ENCODE measurements at places on chromosomes 11 and 22.

GRCh38 chr22:39343259-39344045 lies 6.3 kb upstream of the SYNGR1 start:
- peak; percentile 74 for DNase-seq

DNA sequence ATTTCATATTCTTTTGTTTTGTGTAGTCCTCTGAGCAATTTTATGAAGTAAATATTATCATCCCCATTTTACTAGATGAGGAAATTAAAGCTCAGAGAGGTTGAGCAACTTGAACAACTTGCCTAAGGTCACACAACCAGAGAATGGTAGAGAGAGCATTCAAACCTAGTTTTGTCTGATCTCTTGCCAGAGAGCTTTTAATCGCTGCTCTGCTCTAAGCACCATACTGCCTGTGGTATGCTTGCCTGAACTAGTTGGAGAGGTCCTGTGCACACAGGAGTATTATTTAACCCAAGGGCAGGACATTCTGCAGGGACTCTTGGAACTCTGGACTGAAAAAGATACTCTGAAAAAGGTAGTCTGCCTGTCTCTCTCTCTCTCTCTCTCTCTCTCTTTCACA lies 38.5 kb downstream of the TRAF6 start:
- DNase-seq, result no peak

DNA sequence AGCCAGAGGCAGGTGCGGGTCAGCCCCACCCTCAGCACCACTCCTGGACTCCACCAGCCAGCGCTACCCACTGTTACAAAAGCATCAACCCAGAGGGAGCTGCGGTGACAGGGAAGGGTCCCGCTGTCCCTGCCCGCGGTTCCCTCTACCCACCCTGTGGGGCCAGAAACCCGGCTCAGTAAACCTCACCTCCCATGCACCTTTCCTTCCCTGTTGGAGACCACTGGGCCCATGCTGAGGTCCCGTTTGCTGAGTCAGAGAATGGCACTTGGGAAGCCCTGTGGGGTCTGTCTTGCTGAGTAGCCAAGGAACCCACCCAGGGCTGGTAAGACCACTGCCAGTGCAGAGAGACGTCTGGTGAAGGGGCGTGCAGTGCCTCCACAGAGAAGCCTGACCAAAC lies 42.1 kb upstream of the MOB2 start:
- DNase-seq, result no peak

DNA sequence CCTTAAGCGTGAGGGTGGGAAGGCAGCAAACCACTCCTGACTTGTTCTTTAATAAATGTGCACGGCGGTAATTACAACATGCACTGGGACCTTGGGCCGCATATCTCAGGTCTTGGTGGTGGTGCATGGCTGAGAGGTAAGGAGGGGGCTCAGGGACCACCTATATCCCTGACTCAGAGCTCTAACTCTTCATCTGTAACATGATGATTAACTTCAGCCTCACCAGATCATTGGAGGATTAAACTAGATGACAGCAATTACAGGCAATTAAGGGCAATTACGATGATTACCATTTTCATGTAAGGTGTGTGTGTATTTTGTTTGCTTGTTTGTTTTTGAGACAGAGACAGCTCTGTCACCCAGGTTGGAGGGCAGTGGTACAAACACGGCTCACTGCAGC lies 45.0 kb downstream of the FBLN1 start:
- DNase-seq, result no peak

GRCh38 chr22:40922484-40923303 lies 28.5 kb upstream of the RBX1 start:
- DNase-seq, result peak; percentile 66

DNA sequence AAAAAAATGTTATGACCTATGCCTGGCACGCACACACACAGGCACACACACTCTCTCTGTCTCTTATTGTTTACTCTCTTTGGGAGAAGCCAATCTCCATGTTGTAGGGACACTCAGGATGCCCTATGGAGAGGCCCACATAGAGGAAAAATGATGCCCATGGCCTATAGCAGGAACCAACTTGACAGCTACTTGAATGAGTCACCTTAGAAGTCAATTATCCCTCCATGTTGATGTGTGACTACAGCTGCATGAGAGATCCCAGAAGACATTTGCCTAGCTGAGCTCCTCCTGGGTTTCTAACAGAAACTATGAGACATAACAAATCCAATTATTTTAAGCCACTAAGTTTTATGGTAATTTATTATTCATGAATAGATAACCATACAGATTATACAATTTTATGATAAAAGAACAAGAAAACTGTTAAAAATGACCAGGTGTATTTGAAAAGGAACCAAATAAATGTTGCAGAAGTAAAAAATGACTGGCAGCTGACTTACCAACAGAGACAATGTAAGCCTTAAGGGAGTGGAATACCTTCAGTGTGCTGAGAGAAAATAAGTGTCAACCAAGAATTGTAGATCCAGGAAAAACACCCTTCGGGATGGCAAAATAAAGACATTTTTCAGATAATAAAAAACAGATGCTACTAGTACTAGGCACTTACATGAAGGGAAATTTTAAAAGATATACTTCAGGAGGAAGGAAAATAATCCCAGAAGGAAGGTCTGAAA lies 403.7 kb upstream of the SYN3 start:
- DNase-seq, result no peak

DNA sequence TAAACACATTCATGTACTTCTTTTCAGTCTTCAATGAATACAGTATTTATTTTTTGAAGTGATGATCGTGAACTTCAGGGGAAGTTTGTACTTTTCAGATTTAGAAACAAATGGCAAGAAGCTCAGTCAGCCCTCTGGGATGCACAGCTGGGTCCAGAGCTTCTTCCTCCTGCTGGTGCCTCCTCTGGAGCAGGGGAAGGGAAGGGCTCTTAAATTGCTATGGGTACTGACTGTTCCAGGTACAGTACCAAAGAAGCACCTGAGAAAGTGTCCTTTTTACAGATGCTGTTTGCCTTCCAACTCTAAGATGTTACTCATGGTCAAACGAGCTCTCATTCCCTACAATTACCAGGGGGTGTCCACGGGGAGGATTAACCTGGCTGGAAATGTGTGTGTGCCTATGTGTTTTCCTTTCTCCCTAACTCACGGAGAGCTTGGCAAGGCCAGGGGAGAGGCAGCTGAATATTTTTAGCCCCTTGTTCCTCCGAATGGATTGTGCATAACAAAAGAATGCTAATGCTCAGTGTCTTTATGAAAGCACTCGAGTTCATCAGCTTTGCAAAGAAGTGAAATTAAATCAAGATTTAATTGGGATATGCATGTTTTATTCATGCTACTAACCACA lies 313.7 kb upstream of the CADM1 start:
- DNase-seq, result no peak

- DNase-seq, result peak; percentile 49
Measured at GRCh38 chr11:77472991-77473800, 698 bp downstream of the PAK1 start.
